ENCODE measurements at places on chromosomes 1 and 21.

DNA sequence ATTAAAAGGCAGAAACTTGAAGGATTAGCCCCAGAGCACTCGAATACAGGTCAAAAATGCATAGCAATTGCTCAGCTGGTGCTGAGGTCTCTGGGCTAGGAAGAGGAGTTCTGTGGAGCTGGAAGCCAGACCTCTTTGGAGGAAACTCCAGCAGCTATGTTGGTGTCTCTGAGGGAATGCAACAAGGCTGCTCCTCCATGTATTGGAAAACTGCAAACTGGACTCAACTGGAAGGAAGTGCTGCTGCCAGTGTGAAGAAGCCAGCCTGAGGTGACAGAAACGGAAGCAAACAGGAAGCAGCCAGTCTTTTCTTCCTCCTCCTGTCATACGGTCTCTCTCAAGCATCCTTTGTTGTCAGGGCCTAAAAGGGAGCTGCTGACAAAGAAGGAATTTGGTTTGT is 233.4 kb upstream of the FGGY start:
- DNase-seq, result no peak

DNA sequence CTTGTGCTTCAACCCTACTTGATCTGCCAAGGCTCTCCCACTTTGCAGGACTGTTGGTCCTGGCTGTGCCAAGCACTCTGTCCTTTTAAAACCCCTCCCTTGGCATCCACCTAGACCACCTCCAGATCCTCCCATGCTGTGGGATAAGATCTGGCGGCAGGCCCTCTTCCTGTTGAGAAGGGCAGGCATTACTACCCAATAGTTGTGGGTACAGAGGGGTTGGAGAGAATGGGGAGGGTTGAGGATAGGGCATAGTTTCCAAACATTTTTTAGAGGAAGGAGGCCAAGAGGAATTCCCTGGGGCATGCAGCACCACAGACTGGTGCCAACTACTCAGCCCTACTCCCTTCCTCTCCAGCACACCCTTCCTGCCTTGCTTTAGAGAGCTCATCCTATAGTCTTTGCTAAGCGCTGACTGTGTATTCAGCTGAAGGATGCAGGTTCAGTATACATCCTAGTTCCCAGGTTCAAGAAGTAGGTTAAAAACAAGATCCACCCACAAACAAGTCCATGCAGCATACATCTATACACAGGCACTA is 70.7 kb downstream of the TRABD2B start:
- DNase-seq, result no peak

DNA sequence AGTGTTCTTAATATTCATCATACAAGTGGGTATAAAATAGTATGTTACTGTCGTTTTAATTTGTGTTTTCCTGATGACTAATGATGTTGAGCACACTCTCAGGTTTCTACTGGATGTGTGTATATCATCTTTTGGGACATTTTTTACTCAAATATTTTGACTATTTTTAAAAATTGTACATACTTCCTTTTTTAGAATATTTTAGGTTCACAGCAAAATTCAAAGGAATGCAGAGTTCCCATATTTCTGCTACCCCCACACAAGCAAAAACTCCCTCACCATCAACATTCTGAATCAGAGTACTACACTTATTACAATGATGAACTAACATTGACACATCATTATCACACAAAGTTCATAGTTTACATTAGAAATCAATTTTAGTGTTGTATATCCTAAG is 114.5 kb downstream of the DPYD start:
- DNase-seq, result no peak

DNA sequence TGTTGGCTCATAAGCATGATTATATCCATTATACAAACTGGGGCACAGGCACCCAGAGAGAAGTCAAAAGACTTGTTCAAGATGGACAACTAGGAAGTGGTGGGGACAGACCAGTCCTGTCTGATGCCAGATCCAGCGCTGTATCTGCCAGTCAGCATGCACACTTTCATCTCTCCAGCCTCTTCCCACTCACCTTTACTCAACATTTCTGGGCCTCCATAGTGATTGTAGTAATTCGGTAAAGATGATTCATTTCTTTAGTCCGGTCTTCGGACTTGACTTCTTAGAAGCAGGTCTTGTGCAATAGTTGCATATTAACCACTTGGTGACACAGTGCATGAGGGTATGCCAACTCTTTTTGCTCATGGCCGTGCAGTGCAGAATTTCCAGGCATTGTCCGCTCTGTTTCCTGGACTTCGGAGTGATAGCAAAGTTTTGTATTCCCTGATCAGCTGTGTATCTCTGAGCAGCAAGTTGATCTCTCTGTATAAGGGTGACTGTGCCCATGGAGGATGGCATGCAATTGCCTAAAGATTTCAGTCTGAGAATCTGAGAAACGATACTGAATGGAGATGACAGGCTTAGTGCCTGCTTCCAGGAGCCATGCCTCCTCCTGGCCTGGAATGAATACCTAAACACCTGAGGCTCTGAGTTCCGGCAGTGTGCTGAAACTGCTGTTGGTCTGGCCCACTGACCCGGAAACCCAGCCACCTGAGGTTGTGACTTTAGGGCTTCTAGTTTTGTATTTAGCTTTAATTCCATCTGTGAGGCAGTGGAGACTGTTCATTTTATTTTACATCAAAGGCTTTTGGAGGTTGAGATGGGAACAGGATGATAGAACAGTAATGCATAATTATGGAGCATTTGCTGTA is 39.0 kb downstream of the GALNT2 start:
- DNase-seq, result no peak

DNA sequence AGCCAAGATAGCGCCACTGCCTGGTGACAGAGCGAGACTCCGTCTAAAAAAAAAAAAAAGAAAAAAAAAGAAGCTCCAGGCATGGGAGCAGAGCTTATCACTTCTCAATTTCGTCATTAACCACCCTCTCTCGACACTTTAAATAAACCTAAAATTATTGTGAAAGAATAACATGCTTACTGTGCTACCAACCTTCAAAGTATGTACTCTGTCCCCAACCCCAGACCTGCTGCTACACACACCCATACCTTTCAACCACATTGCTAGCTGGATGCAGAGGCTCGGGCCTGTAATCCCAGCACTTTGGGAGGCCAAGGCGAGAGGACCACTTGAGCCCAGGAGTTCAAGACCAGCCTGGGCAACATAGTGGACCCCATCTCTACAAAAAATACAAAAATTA is 38.7 kb downstream of the GNPAT start:
- no peak for DNase-seq

DNA sequence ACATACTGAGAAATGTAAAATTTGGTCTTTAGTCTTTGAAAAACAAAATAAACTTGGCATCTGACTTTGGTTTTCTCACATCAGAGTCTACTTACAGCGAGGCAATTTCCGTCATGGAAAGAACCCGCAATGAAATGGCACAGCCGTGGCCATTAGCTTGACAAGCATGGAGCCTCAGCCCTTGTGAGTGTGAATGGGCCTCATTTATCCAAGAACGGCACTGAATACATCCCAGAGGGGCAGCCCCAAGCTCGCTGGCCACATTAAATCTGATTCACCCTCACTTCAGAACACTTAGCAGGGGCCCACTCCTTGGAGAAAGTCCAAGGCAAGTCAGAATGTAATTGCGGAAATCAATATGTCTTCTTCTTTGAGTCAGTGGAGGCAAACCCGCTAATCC is 64.8 kb downstream of the ERG start:
- DNase-seq, result no peak

DNA sequence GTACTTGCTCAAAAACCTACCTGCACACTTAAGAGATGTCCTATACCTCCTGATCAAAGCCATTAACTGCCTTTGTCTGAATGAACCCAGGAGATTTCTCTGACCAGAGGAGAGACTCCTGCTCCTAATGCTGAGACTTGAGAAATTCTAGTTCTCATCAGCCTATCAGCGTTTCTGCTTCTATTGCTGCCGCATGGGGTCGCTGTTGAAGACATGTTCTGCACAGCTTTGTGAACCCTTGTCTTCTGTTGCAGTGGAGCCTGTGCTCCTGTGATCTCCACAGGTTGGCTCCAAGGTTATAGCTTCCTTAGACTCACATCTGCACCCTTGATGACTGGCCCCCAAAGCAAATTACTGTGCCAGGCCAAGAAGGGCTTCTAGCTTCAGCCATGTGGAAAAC is 40.2 kb downstream of the EDN2 start:
- DNase-seq, result no peak

DNA sequence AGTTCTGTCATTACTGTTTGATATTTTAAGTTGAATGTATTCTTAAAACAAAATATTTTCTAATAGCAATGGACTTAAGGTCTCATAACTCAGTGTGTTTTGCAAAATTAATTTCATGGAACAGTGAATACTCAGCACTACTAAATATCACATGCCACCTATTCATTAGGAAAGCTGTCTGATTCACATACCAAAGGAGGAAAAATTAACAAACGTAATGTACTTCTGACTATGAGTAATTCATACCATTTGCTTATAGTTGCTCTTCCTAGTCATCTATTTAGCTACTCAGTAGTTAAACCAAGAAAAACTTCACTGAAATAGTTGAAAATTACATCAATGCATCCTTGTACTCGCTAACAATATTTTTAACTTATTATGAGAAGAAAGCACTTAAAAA is 35.2 kb downstream of the TP53BP2 start:
- DNase-seq, result no peak

GRCh38 chr1:151059109-151060006 is at the start of gene CDC42SE1:
CDC42SE1 (minus strand) TSS chr1:151059622; CDS start chr1:151055730, 3,892 bp downstream.
- peak; percentile 85 for DNase-seq

DNA sequence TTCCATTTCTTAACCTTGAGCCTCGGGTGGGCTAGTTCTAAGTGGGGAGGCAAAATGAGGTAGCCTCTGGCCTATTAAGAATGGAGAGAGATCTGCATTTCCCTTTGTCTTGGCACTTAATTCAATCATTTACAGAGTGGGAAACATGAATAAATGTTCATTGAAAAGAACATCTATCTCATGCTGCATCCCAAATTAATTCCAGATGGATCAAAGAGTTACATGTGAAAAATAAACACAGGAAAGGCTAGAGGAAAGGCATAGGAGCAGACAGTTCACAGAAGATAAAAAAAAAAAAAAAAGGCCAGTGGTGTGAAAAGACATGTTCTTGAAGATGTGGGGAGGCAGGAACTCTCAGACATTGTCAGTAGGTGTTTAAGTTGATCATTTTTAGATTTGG is 35.7 kb upstream of the EPS8L3 start:
- DNase-seq, result no peak

DNA sequence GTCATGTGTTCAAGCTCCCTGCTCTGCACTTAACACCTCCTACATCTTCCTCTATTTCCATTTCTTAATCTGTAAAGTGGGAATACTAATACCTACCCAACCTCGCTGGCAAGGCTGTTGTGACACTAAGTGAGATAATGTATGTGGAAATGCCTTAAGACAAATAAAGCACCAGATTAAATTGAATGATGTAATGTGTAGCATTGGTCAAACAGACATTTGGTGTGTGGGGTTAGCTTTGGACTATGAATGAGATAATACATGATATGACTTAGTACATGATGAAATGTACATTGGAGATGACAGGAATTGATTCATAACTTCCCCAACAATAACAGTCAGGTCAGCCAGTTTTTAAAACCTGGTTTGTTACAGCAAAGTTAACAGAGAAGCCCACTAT is 5.2 kb downstream of the AMPD1 start:
- DNase-seq, result no peak

DNA sequence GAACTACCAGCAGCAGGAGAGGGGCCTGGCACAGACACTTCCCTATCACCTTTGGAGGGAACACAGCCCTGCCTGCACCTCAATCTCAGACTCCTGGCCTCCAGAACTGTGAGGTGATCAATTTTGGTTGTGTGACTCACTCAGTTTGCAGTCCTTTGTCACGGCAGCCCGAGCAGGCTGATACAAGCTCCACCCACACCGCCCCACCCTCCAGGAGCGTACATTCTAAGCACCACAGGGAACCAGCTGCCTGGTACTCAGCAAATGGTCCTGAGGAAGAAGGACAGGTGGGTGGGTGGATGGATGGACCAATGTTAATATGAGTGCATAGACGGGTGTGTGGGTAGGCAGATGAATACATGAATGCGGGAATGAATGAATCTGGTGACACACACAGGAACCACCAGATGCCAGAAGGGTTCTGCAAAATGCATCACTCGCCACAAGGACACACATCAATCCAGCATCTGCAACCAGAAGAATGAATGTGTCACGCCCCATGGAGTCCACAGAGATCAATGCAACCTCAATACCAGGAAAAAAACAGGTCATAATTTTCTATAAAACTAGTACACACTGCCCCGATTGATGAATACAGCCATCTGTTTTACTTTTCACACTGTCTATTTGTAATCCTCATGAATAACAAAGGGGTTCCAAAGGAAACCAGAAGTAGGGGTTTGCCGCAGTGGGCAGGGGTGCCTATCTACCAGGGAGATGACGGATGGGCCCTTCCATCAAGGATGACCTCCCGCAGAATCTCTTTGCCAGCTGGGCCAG is 284.5 kb downstream of the NPHP4 start:
- DNase-seq, result no peak

- DNase-seq, result no peak
These were observed 29.5 kb downstream of the RGS1 start for GRCh38 chr1:192604979-192605620.

DNA sequence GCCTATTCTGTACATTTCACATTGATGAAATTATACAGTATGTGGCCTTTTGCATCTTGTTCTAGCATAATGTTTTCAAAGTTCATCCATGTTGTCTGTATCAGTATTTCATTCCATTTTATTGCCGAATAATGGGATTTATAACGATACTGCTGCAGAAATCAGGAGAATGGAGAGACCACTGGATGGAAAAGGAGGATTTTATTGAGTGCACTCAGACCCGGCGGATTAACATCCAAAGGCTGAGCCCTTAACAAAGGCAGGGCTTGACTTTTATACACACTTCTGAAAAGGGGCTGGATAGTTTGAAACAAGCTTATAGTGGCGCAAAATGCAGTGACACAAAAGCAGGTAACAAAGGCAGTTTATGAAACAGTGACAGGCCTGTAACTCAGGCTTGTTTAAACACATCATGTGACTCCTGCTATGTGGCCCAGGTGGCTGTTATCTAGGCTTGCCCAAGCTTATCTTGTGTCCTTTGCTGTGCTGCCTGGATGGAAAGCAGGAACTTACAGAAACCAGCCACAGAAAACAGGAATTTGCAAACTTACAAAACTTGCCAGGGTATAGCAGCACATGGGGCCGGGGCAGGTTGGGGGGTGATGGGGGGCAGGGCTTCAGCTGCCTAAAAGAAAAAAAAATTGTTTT is 32.8 kb upstream of the KCNJ15 start:
- DNase-seq, result no peak

DNA sequence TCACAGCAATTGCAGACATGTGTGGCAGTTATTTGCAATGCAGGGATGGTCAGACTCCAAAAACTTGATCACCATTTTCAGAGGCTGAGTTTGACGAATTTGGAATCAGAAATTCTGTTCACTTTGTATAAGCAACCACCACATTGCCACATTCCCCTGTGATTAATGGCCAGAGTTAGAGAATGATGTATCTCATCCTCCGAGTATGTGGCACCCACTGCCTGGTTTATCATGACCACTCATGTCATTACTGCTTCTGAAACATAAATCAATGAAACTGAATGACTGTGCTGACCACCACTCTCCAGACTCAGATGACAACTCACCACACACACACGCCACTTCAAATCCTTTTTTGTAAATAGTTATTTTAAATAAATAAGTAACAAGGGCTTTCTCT is 66.6 kb upstream of the CACHD1 start:
- DNase-seq, result no peak

All from activated gamma-delta T cell treated with Interleukin-2 at 50 U/mL for 16 hours (primary cell).